ENCODE measurements at places on chromosomes 3 and 15.

GRCh38 chr3:160986069-160986468 lies 119.1 kb downstream of the B3GALNT1 start:
- no peak for DNase-seq

GRCh38 chr3:58074997-58075396 lies 66.8 kb downstream of the FLNB start:
- DNase-seq = no peak

DNA sequence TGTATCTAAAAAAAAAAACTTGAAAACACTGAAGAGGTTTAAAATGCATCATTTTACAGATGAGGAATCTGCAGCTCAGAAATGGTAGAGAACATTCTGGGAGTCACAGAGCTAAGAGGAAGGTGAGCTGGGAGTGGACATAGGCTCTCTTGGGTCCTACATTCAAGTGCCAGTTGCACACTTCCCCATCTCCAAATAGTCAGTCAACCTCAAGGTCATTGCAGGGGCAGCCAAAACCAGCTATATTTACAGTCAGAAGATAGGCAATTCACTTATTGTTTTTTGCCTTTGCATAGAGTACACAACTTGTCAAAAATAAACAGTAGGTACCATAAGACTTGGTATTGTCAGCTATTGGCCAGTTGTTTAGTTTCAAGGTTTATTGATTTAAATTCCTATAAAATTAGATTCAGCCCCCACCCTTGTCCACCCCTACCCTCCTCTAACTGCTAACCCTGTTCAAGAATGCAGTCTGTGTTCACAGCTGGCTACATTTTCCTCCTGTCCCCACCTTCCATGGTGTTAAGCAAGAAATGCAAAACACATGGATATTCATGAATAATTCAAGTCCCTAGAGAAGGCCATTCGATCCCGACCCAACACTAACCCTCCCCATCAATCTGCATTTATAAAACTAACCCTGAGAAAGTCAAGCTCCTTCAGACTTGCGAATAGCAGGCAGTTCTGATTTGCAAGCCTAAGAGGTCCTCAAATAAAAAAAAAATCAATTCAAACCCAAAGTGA lies 567.0 kb upstream of the MCTP2 start:
- no peak for DNase-seq

DNA sequence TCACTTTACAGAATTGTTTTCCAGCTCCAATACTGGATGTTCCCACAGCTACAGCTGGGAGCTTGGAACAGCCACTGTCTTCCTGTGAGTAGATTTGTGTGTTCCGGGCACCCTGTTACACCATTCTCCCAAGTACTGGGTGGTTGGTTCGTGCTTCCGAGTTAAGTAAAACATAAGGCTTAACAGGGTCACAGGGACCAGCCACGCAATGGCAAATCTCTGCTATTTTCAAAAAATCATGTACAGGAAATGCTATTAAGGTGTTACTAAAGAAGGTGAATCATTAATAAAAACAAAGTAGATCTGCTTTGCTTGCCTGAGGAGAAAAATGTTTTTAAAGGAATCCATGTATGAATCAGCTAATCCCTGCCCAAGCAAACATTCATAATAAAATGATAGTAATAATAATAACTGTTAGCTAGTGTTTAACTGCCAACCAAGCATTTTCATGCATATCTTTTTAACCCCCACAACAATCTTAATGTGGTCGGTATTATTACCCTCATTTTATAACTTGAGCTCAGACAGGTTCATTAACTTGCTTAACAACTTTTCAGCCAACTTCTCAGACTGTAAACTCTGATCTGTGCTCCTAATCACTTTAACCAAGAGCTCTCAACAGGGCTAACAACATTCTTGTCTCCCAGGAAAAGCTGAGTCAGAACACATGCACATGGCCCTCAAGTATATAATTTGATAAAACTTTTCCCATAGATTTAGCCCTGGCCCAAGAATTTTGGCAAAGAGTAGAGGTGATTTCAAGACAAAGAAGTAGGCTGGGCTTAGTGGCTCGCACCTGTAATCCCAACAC lies 2.7 kb upstream of the C2CD4A start:
- DNase-seq = no peak

- no peak for DNase-seq
Measured at GRCh38 chr3:46453526-46454208, 11.0 kb downstream of the LTF start.

DNA sequence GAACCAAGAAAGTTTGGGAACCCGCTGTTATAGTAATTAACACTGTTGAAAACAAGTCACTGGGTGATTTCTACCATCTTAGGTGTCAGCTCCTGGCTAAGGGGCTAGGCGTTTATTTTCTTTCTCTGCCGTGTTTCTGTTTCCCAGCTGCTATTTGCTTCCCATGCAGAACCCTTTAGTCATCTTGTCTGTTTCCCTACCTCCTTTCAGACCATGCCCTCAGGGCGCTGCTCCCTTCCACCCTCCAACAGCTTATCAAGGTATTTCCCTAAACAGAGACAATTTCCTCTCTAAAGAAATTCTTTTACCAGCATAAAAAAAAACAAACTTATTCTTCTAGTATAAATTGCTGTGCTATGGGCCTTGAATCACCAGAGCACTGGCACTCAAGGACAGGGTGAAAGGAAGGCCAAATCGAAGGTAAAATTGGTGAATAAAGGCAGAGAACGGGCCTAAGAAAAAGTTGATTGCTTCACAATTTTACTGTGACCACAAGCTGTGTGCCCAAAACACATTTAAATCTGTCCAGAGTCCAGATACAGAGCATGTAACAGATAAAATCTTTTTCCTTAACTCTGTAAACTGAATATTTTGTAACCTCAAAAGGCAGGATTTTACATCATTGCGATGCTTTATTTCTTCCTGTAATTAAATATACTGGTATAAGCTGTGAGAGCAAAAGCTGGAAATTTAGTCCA lies 319.2 kb downstream of the ZNF621 start:
- DNase-seq = no peak

DNA sequence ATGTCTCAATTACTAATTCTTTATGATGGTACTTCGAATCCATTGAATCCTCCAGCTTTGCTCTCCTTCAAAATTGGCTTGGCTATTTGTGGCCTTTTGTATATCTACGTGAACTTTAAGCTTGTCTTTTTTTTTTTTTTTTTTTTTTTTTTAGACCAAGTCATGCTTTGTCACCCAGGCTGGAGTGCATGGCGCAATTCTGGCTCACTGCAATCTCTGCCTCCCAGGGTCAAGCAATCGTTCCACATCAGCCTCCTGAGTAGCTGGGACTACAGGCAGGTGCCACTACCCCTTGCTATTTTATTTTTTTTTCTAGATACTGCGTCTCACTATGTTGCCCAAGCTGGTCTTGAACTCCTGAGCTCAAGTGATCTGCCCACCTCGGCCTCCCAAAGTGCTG lies 7.7 kb upstream of the DIPK2A start:
- no peak for DNase-seq

DNA sequence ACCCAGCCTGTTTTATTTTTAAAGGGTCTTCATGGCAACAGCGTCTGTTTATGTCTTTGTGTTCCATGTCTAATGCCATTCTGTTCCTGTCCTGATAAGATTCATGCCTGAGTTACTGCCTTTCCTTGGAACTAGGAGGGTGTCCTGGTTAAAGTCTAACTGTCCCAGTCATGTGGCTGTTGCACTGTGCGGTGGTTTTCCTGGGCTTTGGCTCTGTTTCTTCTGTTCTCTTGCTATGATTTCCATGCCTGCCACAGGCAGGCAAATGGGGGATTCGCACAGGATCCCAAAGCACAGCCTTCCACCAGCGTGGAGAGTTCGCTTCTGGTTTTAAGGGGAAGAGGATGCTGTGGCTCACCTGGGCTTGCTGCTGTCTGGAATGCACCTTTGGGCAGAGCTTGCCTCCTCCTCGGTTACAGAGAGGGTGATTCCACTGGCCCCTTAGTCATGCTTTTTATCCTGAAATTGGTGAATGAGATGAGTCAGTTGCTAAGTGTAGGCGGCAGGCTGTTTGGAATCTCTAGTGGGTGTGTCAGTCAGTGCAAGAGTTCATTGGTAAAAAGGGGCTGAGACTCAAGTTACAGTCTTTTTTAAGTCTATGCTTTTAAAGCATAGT lies 86.8 kb downstream of the CCK start:
- DNase-seq = no peak

GRCh38 chr3:129738172-129738571 lies 131.7 kb upstream of the PLXND1 start:
- no peak for DNase-seq

DNA sequence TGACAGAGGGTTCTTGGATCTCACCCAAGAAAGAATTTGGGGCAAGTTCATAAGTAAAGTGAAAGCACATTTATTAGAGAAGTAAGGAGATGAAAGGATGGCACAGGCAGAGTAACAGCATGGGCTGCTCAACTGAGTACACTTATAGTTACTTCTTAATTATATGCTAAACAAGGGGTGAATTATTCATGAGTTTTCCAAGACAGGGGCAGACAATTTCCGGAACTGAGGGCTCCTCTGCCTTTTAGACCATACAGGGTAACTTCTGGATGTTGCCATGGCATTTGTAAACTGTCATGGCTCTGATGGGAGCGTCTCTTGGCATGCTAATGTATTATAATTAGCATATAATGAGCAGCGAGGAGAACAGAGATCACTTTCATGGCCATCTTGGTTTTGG lies 221.2 kb upstream of the STT3B start:
- DNase-seq = no peak

GRCh38 chr15:90402223-90402622 lies 14.2 kb downstream of the IQGAP1 start:
- DNase-seq = peak; percentile 41

DNA sequence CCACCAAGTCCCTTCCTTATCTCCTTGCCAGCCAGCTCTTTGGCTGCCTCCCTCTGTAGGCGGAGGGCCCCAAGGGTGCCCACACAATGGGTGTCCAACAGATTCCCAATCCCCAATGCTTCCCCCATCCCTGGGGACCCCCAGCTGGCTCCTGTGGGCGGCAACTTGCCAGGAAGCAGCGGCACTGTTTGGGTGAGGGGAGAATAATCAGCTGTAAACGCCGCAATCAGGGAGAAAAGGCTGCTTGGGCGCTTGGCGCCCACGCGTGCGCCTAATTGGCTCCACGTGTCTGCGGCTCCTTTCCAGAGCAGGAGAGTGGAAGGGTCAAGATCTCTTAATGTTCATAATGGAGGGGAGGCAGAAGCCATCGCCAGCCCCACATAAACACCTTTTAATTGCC lies 67.9 kb upstream of the TMEM115 start:
- peak; percentile 57 for DNase-seq

DNA sequence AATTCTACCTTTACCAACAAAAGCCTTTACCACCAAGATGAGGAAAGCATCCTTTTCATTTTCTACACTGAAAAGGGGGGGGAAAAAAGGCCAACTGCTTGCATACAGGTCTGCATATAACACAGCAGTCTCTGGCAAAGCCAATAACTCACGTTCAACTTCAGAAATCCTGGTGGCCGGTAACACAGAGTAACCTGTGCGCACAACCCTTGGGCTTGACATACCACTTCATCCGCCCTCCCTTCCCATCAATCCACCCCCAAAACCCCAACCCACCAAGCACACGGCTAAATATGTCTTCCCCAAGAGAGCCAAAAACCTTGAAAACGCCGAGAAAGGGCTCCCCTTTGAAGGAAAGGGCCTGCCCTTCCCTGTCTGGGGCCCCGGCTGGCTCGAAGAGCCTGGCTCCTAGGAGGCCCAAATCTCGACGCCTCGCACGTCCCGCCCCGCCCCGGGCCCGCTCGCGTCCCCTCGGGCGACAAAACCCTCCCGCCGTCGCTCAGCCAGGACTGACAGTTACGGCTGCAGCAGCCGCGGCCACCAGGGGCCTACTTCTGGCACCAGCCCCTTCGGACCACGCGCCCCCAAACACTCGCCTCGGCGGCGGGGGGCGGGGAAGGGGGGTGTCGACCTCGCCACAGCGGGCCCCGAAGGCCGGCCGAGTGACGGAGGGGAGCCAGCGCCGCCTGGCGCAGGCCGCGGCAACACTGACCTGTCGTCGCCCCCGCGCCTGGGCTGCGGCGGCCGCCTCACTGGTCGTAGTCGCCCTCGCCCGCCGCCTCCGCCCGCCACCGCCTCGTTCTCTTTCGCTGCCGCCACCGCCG lies 835 bp downstream of the UBE3A start:
- peak; percentile 47 for DNase-seq

- DNase-seq = no peak
Measured at GRCh38 chr15:72050700-72051099, 67.2 kb downstream of the MYO9A start.

GRCh38 chr15:66188464-66188863 lies 65.1 kb downstream of the MEGF11 start:
- peak; percentile 49 for DNase-seq

DNA sequence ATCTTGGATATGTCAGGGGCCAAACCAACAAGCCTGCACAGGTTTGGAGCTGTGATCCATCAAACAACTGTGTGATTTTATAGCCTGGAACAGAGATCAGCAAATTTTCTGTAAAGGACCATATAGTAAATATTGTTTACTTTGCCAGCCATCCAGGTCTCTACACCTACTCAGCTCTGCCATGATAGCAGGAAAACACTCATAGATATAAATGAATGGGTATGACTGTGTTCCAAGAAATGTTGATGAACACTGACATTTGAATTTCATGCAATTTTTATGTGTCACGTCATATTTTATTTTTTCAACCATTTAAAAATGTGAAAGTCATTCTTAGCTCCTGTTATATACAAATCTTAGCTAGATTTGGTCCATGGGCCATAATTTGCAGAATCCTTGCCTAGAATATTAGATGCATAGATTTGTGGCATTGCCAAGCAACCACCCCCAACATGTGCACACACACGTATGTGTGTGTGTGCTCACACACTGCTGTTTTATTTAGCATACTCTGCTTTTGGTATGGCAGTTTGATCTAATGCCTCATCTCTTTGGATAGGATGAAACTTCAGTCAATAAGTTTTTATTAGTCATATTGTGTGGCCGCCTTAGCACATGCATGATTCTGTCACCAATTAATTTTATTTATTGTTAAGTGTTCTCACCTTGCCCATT lies 6.4 kb downstream of the ATXN7 start:
- DNase-seq = no peak

- no peak for DNase-seq
Measured at GRCh38 chr3:164679245-164679644, 399.1 kb downstream of the SI start.

GRCh38 chr3:40258555-40258954 lies 51.0 kb upstream of the EIF1B start:
- no peak for DNase-seq

DNA sequence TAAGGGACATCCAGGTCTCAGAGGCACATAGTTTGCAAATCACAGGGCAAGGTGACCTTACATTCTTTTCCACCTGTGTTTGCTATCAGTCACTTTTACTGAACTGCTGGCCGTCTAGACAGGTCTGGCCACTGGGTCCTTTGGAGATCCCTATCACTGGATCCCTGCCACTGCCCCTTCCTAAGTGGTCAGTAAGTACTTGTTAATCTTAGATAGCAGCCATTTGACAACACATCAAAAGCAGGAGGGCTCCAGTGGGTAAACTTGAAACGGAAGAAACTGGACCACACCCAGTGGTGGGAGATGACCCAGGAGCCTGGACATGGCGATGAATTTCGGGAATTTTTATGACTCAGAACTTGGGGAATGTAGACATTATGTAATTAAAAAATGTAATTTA lies 28.9 kb upstream of the RASGRP1 start:
- no peak for DNase-seq

GRCh38 chr15:60511351-60512031 lies 32.5 kb upstream of the ICE2 start:
- DNase-seq = no peak
